Large intestine (tissue), 12 donors: ENCODE measurements at places on chromosomes 11 and 22. TPM values are rescaled to one million over a fixed set of nuclear protein-coding genes. Genes with fewer than 3 reads are reported as not detected.

- DNase-seq = no peak
These were observed 17.4 kb downstream of the LUZP2 start for GRCh38 chr11:24514219-24514594.

DNA sequence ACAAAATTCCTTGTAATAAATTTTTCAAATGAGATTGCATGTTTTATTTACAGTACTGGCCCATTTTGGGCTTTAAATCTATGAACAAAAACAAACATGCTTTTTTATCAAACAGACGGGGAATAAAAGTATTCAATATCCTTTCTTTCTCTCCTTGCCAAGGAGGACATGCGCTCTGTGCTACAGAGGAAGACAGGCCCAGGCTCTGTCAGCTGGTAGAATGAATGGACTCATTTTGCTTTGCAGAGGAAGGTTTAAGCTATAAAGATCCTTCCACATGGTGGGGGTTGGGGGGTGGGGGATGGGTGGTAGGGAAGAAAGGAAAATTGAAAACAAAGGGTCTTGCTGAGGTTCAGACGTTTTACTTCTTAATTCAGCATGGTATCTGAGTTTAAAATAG lies 575.6 kb downstream of the INSC start:
- DNase-seq = no peak

GRCh38 chr11:20360650-20361049 lies 2.9 kb upstream of the HTATIP2 start:
- no peak for DNase-seq

DNA sequence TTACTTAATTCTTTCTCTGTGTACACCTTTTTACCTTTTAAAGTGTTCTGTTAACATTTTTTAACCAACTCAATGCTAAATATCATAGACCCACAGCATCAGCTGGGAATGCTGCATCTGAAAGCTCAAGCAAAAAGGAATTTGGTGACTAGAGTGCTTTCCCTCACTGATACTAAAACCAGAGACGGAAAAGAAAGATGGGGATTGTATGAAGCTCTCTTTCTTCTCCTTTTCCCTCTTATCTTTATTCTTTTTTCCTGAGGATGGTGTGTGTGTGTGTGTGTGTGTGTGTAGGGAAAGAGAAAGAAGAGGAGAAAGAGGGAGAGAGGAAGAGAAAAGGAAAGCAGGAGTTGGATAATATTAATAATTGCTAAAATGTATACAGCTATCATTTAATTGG lies 4.1 kb upstream of the SIK2 start:
- no peak for DNase-seq

DNA sequence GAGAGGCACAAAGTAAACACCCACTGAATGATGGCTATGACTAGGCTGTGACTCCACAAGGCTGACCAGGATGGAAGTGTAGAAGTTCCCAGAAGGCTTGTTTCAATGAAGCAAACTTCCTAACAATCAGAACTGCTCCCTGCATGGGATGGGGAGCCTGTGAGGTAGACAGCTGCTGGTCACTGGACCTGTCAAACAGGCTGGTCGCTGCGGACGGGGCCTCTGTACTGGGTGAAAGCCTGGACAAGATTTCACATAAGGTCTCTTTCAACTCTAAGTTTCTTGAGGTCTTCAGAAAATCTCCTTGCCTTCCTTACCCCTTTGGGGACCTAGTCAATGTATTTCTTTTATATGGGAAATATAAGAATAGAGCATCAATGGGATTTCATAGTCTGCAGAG lies 438.2 kb downstream of the BUD13 start:
- no peak for DNase-seq

DNA sequence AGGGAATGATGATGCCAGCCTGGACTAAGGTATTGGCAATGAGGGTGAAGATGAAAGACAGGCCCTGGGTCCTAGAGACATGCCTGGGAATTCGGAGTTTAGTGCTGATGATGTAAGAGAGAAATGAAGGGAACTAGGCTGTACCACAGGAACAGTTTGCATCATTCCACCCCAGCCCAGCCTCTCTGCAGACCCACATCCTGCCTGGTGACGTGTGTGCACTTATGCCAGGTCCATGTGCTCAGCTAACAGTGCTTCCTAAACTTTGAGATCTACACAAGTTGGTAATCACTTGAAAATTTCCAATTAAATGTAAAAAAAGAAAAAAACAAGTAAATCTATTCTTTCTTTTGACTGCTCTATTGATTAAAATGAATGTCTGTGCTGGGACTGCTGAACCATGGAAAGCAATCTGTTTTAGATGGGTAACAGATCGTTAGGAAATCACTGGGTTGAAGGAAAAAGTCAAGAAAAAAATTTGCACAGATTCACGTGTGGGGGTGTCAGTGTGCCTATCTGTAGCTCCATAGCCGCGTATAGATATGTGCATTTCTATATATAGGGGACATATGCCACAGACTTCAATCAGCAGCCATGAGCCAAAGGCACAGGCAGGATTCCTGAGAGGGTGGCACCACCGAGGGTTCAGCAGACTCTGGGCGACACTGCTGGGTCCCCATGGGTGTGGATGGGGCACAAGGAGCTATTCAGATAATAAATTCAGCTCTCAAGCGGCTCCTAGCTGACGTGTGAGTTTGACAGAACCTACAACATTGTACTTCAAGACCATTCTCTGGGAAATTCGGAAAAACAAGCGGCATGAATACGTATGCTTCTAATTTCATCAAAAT lies 131.1 kb upstream of the OPCML start:
- DNase-seq = no peak

GRCh38 chr11:133898031-133898769 lies 52.9 kb upstream of the SPATA19 start:
- no peak for DNase-seq

GRCh38 chr11:69048031-69048693 lies 570 bp upstream of the TPCN2 start:
- peak; percentile 53 for DNase-seq

DNA sequence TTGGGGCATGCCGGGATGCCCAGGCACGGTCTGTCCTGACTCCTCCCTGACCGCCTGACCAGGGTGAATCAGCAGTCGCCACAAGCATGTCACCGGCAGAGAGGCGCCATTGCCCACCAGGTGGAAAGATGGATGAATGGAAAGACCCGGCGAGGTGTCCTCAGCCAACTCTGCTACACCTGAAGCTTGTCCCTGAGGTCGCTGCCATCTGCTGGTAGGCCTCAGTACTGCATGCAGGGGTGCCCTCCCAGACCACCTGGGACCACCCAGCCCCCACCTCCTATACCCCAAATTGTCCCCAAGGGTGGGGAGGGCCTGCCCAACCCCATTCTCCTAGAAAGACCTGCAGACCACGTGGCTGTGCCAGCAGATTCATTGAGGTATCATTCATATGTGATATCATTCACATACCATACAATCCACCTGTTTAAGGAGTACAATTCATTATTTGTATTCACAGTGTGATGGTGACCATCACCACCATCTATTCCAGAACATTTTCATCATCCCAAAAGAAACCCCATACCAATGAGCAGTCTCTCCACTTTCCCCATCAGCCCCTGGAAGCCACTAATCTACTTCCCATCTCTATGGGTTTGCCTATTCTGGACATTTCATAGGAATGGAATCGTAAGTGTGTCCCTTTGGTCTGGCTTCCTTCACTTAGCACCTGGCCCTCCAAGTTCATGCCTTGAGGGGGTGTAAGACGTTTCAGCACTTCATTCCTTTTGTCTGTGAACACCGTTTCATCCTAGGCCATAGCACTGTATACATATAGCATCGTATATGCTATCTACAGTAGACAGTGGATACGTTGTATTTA lies 17.5 kb downstream of the FGF3 start:
- no peak for DNase-seq

DNA sequence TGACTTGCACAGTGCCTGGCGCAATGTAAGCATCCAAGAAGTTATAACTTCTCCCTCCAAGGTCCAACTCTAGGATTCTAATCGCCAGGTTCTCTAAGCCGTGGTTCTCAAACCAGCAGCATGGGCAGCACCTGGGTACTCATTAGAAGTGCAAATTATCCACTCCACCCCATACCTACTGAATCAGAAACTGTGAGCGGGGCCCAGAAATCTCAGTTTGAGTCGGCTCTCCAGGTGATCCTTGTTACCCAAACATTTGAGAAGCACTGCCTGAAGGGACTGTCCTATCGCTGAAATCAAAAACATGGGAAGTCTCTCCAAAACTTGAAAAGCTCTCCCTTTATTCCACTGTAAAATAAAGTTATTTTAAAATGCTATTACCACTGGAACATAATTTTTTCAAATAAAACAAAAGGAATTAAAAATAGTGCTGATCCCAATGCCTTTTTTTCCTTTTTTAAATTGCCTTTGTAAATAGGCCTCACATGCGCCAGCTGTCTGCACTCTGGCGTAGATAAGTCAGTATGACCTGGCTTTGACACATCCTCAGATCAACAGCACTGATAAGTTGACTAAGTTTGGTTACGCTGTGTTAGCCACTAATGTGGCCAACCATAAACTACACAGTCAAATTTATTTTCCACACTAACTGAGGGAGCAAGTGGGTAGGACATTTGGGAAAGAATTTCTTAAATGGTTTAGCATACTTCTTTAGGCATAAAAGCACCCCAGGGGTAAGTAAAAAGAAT lies 8.4 kb upstream of the CTR9 start:
- DNase-seq = no peak

Gene SYT12
- 0.06 TPM for polyA plus RNA-seq

Gene ZNF74
- polyA plus RNA-seq = 11.6 TPM

Gene MRPL23
- polyA plus RNA-seq = 70.2 TPM

Gene TRIM34
- 11.6 TPM for polyA plus RNA-seq
